Activated CD4-positive, alpha-beta T cell treated with anti-CD3 and anti-CD28 coated beads, Interleukin-2, Interleukin-4, amounts not matched to agents 100 ng/mL and 50 ng/mL, durations not matched to agents 16 hours and 8 hours (primary cell): ENCODE measurements at places on chromosomes 16 and 17.

DNA sequence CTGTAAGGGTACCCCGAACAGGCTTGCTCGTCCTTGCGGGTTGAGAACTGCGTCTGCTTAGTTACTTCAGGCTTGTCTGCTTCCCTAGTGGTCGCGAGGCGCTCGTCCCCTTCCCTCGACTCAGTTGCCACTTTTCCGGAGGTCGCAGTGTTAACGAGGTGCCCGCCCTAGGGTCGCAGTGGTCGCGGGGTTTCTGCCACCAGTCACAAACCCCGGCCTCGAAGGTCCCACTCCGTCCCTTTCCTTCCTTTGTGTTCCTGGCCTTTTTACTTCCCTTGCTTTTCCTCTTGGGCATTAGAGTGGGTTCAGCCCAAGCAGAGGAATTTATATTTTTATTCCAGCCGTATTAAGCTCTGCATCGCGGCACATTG, 299 bp downstream of the NUP85 start:
- DNase-seq, result no peak

- DNase-seq, result no peak
Observed at GRCh38 chr16:68179196-68179795, 56.6 kb downstream of the ESRP2 start.

DNA sequence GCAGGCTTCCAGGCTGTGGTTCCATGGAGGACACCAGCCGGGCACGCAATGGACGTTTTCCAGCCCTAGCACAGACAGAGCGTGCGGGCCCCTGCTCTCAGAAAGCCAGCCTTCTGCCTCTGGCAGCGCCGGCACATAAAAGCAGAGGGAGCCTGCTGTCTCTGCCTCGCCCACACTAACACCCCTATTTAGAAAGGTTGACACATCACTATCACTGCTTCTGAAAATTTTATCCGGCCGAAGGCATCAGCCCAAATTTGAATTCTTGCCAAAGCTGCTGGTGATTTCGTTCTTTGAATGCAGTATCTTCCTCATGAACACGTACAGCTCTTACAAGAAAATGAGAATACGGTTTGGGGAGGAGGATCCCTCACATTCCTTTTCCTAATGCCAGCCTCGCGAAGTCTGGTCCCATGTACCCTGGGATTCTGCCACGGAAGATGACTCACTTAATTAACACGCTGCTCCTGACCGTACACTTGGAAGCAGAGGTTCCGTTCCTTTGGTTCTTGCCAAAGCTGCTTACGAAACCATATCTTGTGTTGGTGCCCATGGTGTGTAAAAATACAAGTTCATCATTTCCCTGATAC, 1.3 kb upstream of the RAB11FIP3 start:
- no peak for DNase-seq

GRCh38 chr17:40070709-40071312, 8.0 kb downstream of the THRA start:
- DNase-seq, result no peak

DNA sequence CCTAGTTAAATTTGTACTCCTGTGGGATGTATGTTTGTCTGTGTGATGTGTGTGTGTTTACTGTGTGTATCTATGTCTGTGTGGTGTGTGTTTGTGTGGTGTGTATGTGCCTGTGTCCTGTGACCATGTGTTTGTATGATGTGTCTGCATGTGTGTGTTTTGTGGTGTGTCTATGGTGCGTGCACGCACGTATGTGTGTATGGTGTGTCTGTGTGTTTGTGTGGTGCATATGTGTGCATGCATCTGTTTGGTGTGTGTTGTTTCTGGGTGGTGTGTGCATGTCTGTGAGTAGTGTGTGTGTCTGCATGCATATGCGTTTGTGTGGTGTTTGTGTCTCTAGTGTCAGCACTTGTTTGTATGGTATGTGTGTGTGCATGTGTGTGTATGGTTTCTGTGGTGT, 174.2 kb upstream of the RBFOX1 start:
- no peak for DNase-seq

DNA sequence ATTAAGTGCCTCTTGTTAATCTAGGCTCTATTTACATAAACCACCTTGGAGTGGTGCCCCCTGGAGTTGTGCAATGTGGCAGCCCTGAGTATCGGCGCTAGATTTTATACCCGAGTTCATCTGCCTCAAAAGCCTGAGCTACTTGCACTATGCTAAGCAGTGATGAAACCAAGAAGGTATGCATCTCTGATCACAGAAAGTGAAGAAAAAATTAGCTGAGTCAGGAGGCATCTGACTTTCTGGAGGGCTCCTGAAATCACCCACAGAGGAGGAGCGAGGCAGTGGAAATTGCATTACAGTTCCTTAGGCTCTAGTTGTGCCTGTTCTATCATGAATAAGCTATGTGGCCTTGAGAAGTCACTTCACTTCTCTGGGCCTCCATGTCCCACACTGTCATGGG, 80.3 kb upstream of the PSMD7 start:
- no peak for DNase-seq

- no peak for DNase-seq
Observed at GRCh38 chr17:76034428-76035350, 7.6 kb upstream of the EVPL start.

- DNase-seq, result no peak
Observed at GRCh38 chr17:37789021-37789565, 44.2 kb upstream of the HNF1B start.

GRCh38 chr17:79255926-79256585, 181.4 kb downstream of the ENGASE start:
- DNase-seq, result no peak

GRCh38 chr17:55726440-55726839, 3.8 kb upstream of the TMEM100 start:
- no peak for DNase-seq

DNA sequence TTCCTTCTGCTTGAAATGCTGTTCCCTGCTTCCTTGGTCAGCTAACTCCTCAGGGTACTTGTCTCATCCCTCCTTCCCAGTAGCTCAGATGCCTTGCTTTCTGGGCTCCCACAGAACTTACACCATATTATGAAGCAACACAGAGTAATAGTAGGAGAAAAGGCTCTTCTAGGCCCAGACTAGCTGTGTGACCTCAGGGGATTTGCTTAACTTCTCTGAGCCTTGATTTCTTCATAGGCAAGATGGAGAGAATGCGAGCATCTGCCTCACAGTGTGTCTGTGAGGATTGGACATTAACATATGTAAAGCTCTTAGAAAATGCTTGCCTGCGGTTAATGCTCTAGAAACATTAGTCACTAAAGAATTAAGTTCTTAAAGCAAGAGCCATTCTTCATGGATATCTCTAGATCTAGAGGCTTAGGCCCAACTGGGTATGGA, 22.3 kb upstream of the PECAM1 start:
- DNase-seq, result no peak

- DNase-seq, result no peak
Observed at GRCh38 chr17:30148376-30148775, 31.8 kb downstream of the NSRP1 start.

GRCh38 chr17:31462261-31462660, 70.8 kb downstream of the RAB11FIP4 start:
- DNase-seq, result no peak

DNA sequence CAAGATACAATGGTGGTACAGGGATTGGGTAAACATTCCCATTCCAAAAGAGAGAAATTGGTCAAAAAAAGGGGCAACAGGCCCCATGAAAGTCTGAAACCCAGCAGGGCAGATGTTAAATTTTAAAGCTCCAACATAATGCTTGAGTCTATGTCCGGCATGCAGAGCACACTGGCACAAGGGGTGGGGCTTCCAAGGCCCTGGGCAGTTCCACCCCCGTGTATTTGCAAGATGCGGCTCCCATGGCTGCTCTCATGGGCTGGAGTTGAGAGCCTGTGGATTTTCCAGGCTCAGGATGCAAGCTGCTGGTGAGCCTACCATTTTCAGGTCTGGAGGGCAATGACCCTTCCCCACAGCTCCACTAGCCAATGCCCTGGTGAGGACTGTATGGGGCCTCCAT, 27.9 kb upstream of the RAI1 start:
- no peak for DNase-seq

GRCh38 chr16:85537795-85538401, 75.2 kb upstream of the GSE1 start:
- DNase-seq, result no peak

- DNase-seq, result no peak
Observed at GRCh38 chr16:67915831-67916723, 15.6 kb downstream of the CTRL start.

GRCh38 chr17:44362949-44363612, 572 bp downstream of the FAM171A2 start:
- no peak for DNase-seq

DNA sequence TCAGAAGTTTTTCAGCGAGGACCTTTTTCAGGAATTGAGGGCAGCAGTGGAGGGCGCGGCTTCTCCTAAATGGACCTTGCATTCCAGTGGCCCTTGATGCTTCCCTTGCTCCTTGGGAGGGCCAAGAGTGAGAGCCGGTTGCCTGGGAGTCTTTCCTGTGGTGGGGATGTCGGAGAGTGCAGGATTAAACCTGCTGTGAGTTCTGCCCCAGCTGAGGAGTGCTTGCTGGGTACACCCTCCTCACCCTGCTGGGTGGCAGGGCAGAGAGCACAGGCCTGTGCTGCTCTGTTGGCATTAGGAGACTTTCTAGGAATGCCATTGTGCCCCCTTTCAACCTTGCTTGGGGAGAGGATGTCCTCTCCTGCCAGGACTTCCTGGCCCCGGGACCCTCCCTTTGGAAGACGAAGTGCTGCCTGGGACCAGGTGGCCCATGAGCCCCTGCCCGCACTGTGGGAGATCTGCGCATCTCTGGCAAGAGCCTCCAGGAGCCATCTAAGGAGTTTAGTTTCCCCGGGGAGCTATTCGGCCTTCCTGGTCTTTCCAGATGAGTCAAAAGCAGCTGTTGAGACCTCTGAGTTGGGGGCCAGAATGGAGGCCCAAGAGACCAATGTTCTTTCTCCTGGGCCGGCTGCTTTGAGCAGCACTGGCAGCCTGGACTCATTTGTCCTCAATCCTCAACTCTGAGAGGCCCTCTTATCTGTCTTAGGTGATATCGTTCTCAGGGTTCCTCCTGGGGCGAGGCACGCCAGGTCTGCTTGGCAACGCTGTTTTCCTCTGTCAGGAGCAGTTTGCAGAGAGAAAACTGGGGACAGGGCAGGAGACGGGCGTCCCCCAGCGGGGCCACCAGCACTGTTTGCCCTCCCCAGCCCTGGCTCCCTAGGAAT, 5.6 kb downstream of the LLGL2 start:
- no peak for DNase-seq

- DNase-seq, result no peak
Observed at GRCh38 chr17:75681289-75681688, 14.2 kb downstream of the SAP30BP start.

GRCh38 chr17:20206591-20206990, 197.4 kb downstream of the SPECC1 start:
- no peak for DNase-seq

DNA sequence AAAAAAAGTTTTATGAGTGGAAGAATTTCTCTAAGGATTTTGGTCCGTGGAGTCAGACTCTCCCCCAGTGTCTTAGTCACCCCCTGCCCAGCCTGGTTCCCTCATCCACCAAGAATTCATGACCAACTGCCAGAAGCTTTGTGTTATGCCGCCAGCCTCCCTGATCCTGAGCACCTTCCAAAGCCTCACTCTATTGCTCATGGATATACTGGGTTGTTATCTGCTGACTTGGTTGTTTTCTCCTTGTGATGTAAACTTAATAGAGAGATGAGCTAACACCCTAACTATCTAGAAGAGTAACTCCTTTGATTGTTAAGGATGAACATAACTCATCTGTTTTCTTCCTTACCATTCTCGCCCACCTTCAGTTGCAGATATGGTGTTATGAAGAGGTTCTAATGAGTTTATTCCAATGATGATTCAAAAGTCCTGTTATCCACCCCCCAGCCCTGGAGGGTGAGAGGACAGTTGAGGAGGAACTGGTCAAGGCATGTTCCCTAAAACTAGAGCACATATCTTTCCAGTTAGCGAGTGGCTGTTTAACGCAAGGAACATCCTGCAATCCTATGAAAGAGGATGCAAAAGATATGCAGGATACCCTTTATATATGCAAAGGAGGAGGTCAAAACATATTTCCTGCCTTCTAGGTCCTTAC, 1.5 kb upstream of the PSMD3 start:
- DNase-seq, result no peak

- no peak for DNase-seq
Observed at GRCh38 chr16:62135446-62135845, 99.2 kb upstream of the CDH8 start.

GRCh38 chr17:48593126-48593829, at the start of gene HOXB5:
HOXB5 (minus strand) TSS chr17:48593779; CDS start chr17:48593682, 97 bp downstream.
- DNase-seq, result no peak

DNA sequence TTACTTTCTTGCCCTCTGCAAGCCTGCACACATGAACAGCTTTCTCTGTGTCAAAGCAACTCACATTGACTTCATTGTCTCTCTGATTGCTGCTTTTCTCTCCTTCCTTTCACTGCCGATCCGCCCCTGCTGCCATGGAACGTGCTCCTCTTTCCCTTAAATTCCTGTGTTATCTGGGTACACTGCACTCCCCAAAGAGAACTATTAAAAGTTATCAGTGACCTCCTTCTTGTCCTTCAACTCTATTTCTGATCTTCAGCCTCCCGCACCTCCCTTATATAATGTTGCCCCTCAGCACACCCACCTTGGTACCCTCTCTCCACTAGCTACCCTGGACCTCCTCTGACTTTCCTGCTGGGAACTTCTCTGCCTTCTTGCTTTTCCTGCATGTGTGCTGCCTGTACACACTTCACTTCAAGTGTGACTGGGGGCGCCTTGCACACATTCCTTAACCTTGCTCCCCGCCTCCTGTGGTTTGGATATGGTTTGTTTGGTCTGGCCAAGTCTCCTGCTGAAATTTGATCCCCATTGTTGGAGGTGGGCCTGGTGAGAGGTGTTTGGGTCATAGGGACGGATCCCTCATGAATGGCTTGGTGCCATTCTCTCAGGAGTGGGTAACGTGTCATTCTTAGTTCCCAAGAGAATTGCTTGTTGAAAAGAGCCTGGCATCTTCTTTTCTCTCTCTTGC, 26.7 kb upstream of the PMP22 start:
- DNase-seq, result no peak

DNA sequence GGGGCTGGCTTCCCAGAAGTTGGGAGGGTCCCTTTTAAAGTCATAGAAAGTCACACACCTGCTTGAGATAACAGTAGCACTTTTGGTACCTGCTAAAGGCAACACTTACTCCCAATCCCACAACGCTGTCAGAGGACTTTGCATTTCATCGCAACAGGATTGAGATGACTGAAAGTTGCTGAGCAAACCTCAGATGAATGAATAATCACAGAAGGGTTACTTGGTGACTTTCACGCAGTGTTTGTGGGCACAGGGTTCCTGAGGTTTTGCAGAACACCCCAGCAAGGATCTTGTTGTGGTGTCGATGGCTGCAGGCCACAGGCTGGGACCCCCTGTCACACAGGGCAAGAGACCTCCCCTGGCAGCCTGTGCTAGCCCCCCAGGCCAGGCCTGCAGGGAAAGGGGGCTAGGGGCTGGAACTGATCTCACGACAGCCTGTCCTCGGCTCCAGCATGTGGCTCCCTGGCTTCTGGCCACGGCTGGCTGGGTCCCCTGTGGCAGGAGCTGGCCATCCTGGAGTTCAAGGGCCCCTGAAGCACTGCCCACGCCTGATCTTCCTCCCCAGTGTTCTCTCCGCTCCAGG, 79.4 kb upstream of the CBX4 start:
- no peak for DNase-seq

DNA sequence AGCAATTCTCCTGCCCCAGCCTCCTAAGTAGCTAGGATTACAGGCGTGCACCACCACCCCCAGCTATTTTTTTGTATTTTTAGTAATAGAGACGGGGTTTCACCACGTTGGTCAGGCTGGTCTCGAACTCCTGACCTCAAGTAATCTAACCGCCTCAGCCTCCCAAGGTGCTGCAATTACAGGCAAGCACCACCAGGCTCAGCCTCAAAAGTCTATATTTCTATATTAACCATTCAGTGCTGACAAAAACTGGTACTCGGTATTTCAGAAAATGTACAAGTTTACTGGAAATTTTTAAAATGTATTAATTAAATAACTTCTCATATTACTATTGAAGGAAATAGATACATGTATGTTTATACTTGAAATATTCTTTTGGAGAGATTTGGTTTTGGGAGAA, 1.4 kb upstream of the HEXD start:
- DNase-seq, result no peak
